Epithelial cell of proximal tubule (primary cell): ENCODE measurements at places on chromosomes 6 and 20.
A peak's percentile ranks its signal among the peaks of the same experiment; 100 is the strongest.

DNA sequence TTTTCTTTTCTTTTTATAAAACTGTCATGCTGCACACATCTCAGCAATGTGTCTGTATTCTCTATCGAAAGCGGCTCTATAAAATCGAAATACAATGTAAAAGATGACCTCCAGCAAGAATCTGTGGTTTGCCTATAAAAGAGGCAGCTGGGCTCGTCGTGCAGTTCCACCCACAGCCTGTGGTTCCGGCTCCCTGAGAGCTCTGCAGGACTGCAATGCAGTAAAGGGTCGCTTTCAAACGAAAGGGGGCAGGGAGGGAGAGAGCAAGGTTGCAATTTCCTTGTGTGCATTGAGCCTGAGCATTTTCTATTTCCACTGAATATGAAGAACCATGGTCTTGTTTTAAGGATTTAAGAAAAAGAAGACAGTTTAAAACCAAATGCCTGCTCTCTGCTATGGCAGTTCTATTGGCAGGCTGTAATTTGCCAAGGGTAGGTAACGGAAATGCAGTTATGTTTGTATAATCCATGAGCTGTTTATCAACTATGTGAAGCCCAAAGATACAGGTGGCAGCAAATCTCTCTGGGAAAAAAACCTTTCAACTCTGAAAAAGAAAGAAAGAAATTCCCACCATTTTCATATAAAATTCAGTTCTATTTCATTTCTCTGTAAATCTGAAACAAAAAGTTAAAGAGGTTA lies 236.5 kb downstream of the HACE1 start:
- DNase-seq = no peak

DNA sequence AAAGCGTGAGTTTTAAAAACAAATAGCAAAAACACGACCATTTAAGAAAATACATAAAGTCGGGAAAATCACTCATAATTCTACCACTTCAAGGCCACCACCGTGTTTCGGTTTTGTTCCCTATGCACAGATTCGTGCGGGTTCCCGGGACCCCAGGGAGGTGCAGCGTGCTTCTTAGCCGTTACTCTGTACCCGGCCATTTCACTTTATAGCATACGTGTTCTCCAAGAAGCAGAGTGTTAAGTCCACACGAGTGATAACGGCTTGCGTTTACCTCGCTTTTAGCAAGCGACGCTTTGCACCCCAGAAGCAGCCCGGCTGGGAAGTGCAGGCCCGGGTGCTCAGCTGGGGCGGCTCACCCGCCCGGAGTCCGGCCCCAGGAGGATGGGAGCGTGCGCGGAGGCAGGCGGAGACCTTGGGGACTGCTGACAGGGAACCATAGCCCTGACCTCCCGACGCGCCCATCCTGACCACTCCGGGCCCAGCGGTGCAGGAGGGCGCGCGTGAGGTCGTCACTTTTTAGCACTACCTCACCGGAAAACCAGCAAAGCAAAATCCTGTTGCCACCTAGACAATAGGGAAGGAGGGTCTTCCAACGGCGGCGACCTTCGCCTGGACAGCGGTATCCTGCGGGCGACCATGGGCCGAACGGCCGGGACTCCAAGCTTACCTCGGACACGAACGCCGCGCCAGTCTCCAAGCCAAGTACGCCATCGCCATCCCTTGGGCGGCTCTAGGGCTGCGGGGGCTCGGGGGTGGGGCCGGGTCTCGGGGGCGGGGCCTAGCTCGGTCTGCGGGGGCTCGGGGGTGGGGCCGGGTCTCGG lies at the start of gene ECI2:
ECI2 (minus strand) TSS at position 735 of the 824 bp plus-strand sequence; CDS start at position 720, 15 bp downstream.
- no peak for DNase-seq

- DNase-seq = no peak
Measured at GRCh38 chr6:131628726-131629125, 684 bp upstream of the MED23 start.

DNA sequence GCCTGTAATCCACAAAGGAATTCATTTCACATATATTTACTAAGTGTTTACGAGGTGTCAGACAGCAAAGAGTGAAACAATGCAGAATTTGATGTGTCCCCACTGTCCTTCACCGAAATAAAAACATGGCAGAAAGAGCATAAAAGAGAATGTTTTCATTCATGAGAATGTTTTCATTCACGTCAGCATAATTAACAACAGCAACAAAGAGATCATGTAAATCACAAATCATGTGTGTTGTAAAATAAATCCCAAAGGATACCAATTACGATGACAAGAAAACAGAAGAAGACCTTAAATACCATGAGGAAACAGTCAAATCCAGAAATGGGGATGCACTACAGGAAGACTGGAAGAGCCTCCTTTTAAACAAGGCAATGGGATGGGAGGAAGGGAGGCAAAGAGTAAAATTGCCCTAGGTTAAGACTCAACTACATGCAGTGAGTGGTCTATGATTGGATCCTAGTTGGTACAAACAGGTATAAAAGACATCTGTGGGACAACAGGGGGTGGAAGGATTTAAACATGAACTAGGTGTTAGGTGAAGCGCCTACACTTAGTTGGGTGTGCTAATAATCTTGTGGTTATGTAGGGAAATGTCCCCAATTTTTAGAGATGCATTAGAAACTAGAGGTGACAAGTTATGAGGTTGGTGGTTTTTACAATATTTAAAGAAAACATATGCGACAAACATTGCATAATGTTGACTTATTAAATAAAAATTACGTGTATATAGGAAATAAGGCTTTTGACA lies 1.5 kb downstream of the ZSCAN31 start:
- DNase-seq = no peak

GRCh38 chr6:88358846-88359245 lies 192.7 kb upstream of the CNR1 start:
- peak; percentile 56 for DNase-seq

- DNase-seq = no peak
Measured at GRCh38 chr6:6748001-6748400, 159.5 kb downstream of the LY86 start.

GRCh38 chr6:23244300-23244699 lies 674.9 kb downstream of the HDGFL1 start:
- peak; percentile 23 for DNase-seq
